SJSA1 (cell line): ENCODE measurements at places on chromosomes 1 and 21. TPM values are rescaled to one million over a fixed set of nuclear protein-coding genes. Genes with fewer than 3 reads are reported as not detected.
A peak's percentile ranks its signal among the peaks of the same experiment; 100 is the strongest.

GRCh38 chr1:244112636-244113035 lies 61.6 kb downstream of the ZBTB18 start:
- peak; percentile 83 for DNase-seq

DNA sequence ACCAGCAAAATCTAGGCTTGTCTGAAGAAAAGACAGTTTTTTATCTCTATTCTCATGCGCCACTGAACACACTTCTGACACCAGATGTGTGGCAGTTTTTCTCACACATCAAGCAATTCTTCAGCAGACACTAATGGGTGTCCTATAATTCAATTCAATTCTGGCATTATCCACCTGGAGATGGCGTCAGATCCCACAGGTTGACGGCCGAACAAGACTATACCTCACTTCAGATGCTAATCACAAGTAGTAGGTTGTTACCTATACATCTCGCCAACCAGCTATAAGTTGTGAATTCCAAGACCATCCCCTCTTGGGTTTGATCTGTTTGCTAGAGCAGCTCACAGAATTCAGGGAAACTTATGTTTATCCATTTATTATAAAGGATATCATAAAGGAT lies 89.9 kb upstream of the ARTN start:
- DNase-seq: no peak

DNA sequence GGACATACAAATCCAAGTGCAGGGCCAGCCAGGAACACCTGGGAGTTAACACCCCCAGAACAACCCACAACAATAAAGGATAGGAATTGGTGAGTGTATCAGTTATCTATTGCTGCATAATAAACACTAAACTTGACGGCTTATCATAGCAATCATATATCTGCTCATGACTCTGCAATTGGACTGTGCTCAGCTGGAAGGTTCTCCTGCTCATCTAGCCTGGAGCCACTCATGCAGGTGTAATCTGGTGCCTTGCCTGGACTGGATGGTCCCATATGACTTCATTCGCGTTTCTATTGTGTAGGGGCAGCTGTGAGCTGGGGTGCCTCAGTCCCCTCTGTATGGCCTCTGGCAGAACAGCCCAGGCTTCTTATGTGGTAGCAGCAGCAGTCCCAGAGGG lies 76.3 kb upstream of the KLHDC7A start:
- DNase-seq: no peak

DNA sequence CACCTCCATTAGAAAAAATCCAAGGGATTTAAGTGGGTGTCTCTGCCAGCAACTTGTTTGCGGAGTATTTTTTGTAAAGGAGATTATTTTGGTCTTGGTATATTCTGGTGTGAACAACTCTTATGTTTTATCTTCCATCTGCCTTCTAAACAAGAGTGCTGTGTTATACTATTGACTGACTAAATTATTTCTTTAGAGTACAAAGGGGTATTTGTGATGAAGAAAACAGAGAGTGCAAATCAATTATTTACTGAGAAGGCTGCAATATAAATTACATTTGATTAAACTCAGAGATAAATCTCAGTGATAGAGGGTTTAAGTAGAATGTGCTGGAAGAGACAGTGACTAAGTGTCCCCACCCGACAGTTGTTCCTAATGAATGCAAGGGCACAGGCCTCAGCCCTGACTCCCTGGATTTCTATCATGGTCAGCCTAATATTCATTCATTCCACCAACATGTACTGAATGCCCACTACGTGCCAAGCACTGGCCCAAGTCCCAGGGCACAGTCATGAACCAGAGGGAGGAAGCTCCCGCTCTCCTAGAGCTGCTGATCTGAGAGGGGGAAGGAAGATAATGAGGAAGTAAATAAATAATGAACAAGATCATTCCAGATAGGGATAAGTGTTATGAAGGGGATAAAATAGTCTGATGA lies 196.9 kb upstream of the C8B start:
- no peak for DNase-seq

DNA sequence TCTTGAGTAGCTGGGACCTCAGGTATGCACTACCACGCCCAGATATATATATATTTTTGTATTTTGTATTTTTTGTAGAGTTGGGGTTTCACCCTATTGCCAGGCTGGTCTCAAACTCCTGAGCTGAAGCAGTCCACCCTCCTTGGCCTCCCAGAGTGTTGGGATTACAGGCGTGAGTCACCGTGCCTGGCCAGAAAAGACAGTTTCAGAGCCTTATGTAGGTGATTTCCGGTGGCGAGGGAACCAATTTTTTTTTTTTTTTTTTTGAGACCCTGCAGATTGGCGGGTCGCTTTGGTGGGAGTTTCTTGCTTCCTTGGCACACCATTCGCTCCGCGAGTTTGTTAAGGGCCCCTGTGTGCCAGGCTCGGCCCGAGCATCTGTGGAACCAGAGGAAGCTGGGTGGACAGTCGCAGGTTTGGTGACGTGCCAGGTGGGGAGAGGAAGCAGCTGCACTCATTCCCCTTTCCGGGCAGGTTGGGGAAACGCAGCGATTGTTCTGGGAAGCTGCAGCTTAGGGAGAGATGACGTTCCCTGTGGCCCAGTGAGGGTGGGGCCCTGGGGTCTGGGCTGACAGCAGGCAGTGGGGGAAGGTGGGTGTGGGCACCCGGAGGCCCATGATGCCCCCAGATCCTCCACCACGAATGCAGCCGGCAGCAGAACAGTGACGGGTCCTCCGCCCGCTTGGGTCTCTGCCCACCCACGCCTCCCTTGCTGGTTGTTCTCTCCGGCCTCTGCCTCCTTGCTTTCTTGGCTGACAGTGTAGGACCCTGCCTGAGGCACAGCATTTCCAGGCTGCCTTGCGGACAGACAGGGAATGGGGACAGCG lies 25.1 kb downstream of the SPSB1 start:
- peak; percentile 84 for DNase-seq

- no peak for DNase-seq
Observed at GRCh38 chr1:22814176-22815042, 103.8 kb downstream of the EPHB2 start.

The WNT4 gene
- not detected in 2 replicates for total RNA-seq

The TEX38 gene
- not detected in 2 replicates for total RNA-seq
